GM13977 (cell line): ENCODE measurements at places on chromosomes 16 and 17.

DNA sequence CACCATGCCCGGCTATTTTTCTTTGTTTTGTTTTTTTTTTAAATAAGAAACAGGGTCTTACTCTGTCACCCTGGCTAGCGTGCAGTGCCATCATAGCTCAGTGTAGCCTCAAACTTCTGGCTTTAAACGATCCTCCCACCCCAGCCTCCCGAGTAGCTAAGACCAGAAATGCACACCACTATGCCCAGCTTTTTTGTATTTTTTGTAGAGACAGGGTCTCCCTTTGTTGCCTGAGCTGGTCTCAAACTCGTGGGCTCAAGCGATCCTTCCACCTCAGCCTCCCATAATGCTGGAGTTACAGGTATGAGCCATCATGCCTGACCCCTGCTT is 59.7 kb downstream of the WWP2 start:
- DNase-seq, result no peak

DNA sequence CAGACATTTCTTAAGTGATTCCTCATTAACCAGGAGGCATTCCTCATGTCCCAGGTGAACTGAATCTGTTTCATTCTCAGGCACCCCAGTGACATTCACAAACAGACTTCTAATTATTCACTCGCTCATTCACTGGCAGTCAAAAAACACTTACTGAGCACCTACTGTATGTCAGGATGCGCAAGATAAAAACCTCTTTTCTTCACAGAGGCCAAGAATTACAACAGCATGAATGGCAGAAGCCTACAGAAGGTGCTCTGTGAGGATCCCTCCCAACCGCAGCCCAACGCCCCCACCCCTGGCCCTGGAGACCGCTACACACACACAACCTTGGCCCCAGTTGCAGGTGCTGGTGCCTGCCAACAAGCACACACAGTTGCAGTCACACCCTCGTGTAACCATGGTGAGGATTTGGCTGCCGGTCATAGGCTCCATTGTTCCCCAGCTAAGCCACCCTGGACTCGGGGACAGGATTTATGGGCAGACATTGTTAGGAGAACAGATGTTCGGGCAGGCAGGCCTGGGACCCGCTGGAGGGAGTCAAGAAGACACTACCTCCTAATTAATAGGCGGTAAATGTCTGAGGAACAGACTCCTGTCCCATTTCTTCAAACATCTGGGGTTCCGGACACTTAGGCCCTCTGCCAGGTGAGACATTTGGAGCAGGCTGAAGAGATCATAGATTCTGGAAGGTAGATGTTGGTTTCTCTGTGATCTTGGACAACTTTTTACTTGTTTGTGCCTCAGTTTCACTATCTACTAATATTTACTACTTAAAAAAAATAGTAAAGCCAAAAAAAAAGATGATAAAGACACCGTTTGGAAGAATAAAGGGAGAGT is 43.2 kb downstream of the CUEDC1 start:
- no peak for DNase-seq

DNA sequence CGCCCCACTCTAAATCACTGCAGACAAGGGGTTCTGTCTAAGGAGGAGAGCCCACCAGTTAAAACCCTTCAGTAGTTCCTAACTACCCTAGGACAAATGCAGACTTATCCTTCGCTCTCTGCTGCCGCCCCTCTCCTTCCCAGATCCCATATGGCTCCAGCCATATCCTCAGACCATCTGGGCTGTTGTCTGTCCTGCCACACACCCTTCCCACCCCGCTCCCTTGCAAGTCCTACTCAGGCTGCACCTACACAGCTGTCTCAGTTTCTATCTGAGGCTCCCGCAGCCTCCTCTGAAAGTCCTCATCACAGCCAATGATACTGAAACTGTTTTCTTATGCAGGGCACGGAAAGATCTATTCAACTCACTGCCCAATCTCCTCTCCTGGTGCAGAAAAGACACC is 720 bp upstream of the BCKDK start:
- peak; percentile 79 for DNase-seq

DNA sequence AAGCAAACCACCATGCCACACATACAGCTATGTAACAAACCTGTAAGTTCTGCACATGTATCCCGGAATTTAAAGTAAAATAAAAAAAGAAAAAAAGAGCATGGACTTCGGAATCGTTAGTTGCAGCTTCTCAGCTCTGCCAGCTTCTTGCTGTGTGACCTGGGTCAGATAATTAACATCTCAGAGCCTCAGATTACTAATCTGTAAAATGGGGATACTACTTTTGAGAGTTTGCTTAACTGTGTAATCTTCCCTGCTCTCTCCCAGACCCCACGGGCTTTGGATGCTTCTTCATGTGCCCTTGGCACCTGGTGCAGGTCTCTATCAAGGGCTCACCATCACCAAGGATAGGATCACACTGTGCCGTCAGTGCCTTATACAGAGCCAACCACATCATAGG is 16.6 kb downstream of the HSD17B2 start:
- DNase-seq, result no peak

DNA sequence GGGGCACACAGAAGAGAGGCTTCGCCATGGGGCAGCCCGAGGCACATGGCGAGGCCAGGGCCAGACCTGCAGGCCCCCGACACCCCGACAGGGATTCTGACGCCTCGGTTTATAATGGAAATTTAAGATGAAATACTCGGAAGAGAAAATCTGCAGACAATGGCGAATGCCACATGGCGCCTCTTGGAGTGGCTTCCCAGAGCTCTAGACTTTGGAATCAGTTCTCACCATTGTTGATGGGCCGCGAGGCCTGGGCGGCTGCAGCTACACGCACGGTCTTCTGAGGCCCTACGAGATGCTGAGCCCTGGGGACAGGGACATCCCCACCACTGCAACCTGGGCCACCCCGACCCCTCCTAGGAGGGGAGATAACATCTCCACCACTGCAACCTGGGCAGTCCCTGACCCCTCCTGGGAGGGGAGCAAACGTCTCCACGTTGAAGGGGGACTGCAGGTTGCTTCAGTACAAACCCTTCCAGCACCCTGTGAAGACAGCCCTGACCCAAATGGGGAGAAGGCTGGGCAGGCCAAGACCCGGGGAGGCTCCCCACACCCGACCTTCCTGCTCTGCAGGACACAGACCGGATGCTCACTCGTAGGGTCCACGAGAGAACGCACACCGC is 56.9 kb downstream of the LMF1 start:
- DNase-seq, result no peak

GRCh38 chr16:70575376-70575775 is 51.8 kb downstream of the SF3B3 start:
- DNase-seq, result no peak

GRCh38 chr16:4239020-4239419 is 2.9 kb downstream of the SRL start:
- no peak for DNase-seq

DNA sequence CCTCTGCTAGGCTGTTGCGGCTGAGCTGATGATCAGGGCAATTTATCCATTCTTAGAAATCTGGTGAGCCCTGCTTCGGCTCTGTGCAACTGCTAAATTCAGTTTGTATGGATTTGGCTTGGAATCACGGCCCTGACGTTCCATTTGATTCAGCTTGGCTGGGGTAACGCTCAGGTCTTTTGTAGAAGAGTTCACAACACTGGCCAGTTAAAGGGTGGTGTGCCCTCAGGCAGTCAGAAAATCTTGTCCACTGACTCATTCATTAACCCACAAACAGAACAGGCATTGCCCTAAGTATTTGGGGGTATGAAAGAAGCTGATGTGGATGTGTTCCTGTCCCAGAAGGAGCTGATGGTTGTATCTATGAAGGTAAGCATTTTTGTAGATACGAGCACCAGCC is 53.9 kb downstream of the GNAO1 start:
- DNase-seq, result no peak
